ENCODE measurements at places on chromosomes 4 and X.

- DNase-seq: no peak
Measured at GRCh38 chr4:10093801-10094552, 22.6 kb downstream of the WDR1 start.

- no peak for DNase-seq
Measured at GRCh38 chrX:125641405-125641804, 321.7 kb downstream of the TEX13C start.

- DNase-seq: no peak
Measured at GRCh38 chr4:21678711-21679110, 269.9 kb downstream of the KCNIP4 start.

GRCh38 chr4:52657618-52658501 is 1.2 kb downstream of the USP46 start:
- no peak for DNase-seq

GRCh38 chrX:41108007-41108406 is 22.8 kb downstream of the USP9X start:
- DNase-seq: no peak

- DNase-seq: no peak
Measured at GRCh38 chrX:10741550-10741949, 121.2 kb upstream of the MID1 start.

DNA sequence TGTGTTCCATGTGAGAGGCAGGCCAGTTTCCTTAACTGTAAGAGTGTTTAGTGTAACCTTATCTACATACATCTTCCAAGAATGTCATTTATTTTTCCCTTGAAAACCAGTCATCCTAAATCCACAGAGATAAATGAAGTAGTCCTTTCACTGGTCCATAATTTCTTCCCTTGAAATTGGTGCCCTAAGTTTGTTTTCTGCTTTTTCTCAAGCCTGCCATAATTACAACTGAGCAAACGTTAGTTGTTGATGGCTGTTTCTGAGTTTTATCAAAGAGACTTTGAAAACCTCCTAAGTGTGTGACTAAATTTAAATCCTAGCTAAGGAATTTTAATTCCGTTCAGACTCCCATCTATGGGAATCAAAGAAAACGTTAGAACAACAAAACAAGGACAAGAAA is 3.6 kb upstream of the TDO2 start:
- DNase-seq: no peak

DNA sequence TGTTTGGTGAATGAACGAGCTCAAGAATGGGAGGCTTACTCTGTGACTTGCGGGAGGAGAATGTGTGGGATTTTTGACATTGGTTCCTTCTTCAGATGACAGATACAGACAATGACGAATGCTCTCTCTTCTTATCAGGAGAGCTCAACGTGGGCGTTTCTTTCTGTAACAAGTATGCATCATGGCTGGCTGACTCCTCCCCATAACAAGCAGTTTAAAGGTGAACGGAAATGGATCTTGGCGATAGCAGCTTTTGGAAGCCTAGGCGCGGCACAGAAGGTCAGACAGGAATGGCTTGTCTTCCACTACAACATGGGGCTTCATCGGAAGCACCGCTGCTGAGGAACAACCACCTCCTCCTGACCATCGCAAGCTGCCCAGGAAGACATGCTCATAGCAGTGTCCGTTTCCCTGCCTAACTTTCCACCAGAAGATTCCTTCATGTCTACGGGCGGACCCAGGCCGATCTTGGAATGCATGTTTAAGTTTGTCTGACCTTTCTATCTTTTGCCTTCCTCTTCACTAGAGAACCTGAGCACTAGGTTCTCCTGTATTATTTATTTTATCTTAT is 18.3 kb upstream of the ACSL1 start:
- no peak for DNase-seq

DNA sequence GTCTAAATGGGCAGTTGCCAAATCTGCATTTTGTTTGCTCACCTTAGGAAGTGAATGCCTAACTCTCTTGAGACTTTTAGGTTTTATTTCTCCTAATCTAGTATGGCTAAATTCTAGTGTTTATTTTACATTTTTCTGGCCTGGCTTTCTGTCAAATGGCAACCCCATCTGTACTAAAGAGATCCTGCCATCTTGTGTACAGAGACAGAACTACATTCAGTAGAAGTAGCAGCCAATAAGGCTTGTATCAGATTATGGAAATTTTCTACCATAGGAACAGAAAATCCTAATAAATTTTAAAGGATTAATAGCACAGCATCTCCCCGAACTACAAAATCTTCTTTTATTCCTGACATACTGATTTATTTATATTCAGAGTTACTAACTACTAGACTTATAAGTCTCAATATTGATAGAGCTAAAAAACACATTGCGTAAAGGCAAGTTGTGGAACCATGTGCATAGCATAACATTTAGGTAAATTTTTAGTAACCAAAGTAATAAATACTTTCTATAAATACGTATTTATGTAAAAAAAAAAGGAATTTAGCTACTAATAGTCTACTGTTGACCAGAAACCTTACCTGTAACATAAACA is 45.5 kb downstream of the TMEM144 start:
- no peak for DNase-seq

- no peak for DNase-seq
Measured at GRCh38 chr4:80911458-80911857, 119.0 kb upstream of the BMP3 start.
